Adipocyte (in vitro differentiated cells): ENCODE measurements at places on chromosomes 1 and 21.

DNA sequence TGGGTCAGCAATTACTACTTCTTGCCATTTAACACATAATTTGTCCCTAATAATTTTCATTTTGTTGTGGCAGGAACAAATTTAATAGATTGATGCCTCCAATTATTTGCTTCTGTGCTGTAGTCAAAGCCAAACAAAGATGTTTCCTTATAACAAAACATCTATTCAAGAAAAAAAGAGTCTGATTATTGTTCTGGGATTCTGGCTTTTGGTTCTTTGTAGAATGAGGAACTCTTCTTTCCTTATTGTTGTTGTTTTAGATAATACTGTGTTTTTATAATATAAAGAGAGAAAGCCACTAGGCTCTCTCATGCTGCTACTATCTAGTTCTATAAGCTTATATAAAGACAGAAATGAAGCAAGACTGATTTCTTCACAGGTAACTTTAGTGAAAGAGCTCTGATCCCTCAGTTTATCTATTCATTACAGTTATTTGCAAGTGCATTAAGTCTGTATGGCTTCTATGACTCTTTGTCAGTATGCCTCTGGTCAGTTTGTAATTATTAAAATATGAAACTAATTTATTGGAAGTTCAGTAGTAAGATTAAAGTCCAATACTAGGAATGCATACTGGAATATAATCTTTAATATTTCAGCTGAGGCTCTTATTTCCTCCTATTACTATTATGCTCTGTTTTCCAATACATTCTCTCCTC, 37.4 kb downstream of the PRKACB start:
- no peak for DNase-seq

- no peak for DNase-seq
Observed at GRCh38 chr1:202624781-202625108, 85.5 kb downstream of the SYT2 start.

DNA sequence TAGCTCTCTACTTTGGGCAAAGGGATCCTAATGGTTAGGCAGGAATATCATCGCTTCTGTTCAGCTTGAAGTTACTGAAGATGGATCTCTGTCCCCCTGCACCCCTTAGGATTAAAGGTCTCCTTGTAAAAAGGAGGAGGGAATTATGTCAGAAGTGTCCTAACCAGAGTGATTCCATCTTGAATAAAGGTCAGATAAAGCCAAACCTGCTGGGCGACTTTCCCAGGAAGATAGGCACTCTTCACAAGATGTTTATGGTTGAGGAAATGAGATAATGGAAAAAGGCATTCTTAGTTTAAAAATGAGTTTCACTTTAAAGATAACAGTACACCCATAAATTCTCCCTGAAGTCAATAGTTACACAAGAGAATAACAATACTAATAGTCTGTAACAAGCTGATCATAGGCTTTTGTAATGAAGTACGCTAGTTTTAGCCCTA, 1.7 kb upstream of the NENF start:
- DNase-seq = no peak

DNA sequence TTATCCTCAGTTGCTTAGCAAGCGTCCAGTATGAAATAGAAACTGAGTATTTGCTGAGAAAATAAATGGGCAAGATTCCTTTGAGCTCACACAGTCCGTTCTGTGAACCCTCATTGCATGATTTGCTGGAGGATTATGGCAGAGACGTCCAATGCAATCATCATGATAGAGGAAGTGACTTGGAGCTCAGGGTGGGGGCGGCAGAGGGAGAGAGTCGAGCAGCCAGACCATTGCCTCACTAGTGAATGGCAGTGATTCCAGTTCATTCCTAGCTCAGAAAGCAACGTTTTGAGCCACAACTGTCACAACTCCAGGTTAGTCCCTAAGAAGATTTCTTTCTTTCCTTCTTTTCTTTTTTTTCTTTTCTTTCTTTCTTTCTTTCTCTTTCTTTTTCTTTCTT, 27.5 kb upstream of the COL9A2 start:
- DNase-seq = peak; percentile 92

DNA sequence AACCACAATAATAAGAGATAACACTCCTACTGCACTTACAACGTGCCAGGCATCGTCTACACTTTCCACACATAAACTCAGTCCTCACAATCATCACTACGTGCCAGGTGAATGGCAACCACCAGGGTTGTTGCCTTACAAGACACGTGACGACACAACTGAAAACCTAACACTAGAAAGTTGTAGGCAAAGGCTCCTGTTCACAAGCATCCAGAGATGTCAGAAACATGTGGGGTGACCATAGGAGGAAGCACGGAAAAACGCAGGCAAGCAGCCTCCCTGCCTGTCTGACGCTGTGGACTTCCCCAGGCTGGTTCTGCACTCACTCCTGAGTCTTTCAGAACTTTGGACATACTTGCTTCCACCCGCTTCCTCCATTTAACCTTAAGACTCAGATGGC, 7.0 kb downstream of the CAPZB start:
- DNase-seq = no peak
